ENCODE measurements at places on chromosomes 16 and 17.
A peak's percentile ranks its signal among the peaks of the same experiment; 100 is the strongest.

GRCh38 chr16:85126705-85127378 is 14.6 kb upstream of the CIBAR2 start:
- peak; percentile 92 for DNase-seq

GRCh38 chr17:75810216-75810615 is 25.6 kb downstream of the UNK start:
- no peak for DNase-seq

- DNase-seq, result no peak
Measured at GRCh38 chr17:77097631-77098180, 43.1 kb upstream of the SEC14L1 start.

DNA sequence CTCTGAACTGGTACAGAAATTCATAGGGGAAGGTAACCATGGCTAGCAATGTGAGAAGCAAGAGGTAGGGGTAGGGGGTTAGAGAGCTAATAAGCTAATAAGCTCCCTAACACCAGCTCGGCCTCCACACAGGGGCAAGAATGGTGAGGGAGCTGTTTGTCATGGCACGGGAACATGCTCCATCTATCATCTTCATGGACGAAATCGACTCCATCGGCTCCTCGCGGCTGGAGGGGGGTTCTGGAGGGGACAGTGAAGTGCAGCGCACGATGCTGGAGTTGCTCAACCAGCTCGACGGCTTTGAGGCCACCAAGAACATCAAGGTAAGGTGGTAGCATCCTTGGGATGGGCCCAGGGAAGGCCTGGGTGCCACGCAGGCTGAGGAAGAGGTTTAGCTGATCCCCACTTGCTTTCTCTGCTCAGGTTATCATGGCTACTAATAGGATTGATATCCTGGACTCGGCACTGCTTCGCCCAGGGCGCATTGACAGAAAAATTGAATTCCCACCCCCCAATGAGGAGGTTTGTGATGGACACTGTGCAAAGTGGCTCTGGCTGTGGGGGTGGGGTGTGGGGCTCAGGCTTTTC is 3.5 kb upstream of the FTSJ3 start:
- no peak for DNase-seq

GRCh38 chr17:2936771-2937321 is 126.6 kb downstream of the OR1D5 start:
- DNase-seq, result no peak

DNA sequence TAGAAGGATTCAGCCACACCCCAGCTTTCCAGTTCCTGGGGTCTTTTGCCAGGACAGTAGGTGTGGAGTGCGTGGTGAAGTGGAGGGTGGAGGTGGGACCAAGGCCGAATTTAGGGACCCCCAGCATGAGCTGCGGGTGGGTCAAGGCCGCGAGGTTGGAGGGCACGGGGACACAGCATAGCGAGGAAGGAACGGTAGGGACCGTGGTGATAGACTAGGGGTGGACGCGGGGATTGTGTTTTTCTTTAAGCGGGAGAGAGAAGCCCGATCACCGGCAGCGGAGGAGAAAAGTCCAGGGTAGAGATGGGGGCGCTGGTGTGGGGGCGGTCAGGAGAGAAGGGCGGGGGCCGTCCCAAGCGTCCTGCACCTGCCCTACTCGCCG is 261 bp upstream of the B4GALNT2 start:
- no peak for DNase-seq

DNA sequence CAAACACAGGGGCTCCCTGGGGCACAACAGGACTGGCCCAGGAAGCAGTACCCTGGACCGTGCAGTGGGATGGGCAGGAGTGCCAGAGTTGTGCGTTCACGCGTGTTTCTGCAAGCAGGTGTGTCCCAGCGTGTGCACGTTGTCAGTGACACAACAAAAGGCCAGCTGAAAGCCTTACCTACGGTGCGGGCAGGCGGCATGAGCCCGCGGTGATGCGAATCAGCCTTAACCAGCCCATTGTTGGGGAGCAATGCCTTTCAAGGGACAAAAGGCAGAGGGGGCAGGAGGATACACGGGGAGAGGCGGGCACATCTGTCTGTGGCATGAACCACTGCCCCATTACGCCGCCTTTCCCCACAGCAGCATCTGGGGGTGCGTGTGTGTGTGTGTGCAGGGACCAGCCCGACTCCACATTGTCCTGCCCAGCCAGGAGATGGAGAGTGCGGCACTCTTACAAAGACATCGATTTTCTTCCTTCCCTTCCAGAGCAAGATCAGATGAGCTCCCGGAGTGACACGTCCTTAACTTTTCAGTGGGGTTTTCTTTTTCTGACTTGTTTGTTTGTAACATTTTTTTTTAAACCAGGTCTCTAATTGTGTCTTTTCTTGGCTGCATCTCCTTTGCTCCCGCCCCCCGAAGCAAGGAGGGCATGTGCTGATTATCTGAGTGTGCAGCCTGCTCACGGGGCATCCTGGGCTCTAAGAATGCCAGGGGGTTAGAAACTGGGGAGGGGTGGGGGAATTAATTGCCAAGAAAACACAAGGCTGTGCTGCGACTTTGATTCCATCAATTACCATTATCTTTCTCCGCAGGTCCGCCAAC is 158.1 kb downstream of the ZNF423 start:
- no peak for DNase-seq

GRCh38 chr16:21611198-21611555 is 11.8 kb downstream of the METTL9 start:
- no peak for DNase-seq

Data from left hindlimb (tissue), 1 donor.